ENCODE measurements at places on chromosomes 4 and X. TPM values are rescaled to one million over a fixed set of nuclear protein-coding genes. Genes with fewer than 3 reads are reported as not detected.

MAP9 gene
- total RNA-seq, result 18.1 TPM

VCX2 gene
- total RNA-seq, result not detected

SHISA3 gene
- total RNA-seq, result not detected

POU4F2 gene
- not detected for total RNA-seq

DNA sequence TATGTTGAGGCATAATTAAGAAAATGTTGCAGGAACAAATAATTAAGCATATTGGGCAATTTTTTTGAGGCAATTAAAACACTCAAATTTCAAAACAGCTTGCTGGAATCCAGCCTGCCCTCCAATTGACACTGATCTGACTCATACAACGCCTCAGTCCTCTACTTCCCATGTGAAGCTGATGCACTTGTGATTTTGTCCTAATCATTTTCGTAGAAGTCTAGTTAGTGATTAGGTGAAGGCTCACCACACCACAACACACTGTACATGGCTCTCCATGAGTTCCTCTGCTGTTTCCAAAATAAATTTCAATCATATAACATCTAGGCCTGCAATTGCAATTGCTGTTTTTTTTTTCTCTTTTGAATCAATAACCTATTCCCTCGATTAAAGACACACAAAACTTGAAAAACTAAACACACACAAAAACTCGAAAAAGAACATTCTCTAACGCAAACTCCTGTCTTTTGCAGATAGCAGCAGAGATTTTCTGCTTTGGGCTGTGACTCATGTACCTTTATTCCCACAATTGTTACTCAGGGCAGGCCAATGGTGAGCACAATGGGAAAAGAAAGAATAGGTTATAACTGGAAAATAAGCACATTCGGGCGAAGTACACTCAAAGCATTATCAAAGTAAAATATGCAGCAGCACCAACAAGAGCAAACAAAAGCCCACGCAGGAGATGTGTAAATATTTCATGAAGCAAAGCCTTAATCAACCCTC is 1.7 kb downstream of the GPRIN3 start:
- no peak overlapping the region for H3K4me3 ChIP-seq
- H3K4me1 ChIP-seq, result no peaks in the 10 kb centered on the region
- no peak for DNase-seq
- H3K27ac ChIP-seq, result no peak overlapping the region

DNA sequence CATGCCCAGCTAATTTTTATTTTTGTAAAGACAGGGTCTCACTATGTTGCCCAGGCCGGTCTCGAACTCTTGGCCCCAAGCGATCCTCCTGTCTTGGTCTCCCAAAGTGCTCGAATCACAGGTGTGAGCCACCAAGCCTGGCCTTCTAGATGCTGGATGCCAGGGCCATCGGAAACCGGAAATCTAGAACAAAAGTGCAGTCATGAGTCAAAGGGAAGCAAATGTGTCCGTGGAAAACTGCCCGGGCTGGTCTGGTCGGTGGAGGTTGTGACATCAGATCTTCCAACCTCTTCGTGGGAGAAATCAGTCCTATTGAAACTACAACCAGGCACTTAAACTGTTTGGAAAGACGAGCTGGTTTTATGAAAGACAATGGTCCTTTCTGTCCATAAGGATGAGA is 92.3 kb upstream of the SHOX start:
- no peak overlapping the region for H3K27ac ChIP-seq
- H3K27me3 ChIP-seq, result no peaks in the 10 kb centered on the region
- no peak for DNase-seq
- no peak overlapping the region for H3K4me3 ChIP-seq

GRCh38 chrX:69282893-69283690 is 117.8 kb upstream of the PJA1 start:
- H3K27ac ChIP-seq, result no peak overlapping the region
- H3K36me3 ChIP-seq, result no peaks in the 10 kb centered on the region
- DNase-seq, result peak; percentile 22
- peaks cover 43% of the 10 kb centered on the region for H3K27me3 ChIP-seq
- H3K4me1 ChIP-seq, result no peaks in the 10 kb centered on the region

- no peaks in the 10 kb centered on the region for H3K36me3 ChIP-seq
- DNase-seq, result no peak
- H3K4me3 ChIP-seq, result no peak overlapping the region
- no peaks in the 10 kb centered on the region for H3K27me3 ChIP-seq
- no peak overlapping the region for H3K27ac ChIP-seq
Observed at GRCh38 chr4:36719425-36719824, 438.0 kb downstream of the DTHD1 start.

GRCh38 chr4:114879916-114880669 is 233.3 kb downstream of the NDST4 start:
- H3K36me3 ChIP-seq, result no peaks in the 10 kb centered on the region
- H3K27me3 ChIP-seq, result no peaks in the 10 kb centered on the region
- no peak for DNase-seq

DNA sequence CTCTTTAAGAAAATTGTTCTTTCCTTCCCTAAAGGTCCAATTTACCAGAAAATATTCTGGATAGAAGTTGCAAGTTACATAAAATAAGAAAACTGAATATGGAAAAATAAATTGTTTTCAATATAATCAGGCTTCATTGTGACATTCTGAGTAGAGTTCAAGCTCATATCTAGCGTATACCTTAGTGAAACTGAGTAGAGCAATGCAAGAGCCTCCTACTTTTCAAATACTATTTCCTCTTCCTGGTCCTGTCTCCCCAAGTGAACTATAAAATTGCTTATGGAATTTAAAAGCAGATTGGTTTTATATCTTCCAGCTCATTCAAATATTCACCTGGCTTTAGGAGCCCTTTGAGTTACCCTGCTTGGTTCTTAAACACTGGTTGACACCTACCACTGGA is 189.3 kb upstream of the GALNT7 start:
- H3K27me3 ChIP-seq, result peaks cover 8% of the 10 kb centered on the region
- H3K4me3 ChIP-seq, result no peak overlapping the region
- no peak for DNase-seq
- H3K27ac ChIP-seq, result no peak overlapping the region
- no peaks in the 10 kb centered on the region for H3K36me3 ChIP-seq

- DNase-seq, result no peak
- no peak overlapping the region for H3K4me3 ChIP-seq
- H3K27ac ChIP-seq, result no peak overlapping the region
- H3K27me3 ChIP-seq, result peaks cover 15% of the 10 kb centered on the region
Observed at GRCh38 chrX:129696463-129697155, 41.9 kb upstream of the APLN start.

- H3K4me3 ChIP-seq, result no peak overlapping the region
- H3K27ac ChIP-seq, result no peak overlapping the region
- no peaks in the 10 kb centered on the region for H3K36me3 ChIP-seq
- no peak for DNase-seq
Observed at GRCh38 chrX:132433001-132433400, 55.8 kb downstream of the MBNL3 start.

GRCh38 chr4:8437281-8437680 is 3.2 kb downstream of the ACOX3 start:
- H3K27me3 ChIP-seq, result no peaks in the 10 kb centered on the region
- peaks cover 3% of the 10 kb centered on the region for H3K36me3 ChIP-seq

DNA sequence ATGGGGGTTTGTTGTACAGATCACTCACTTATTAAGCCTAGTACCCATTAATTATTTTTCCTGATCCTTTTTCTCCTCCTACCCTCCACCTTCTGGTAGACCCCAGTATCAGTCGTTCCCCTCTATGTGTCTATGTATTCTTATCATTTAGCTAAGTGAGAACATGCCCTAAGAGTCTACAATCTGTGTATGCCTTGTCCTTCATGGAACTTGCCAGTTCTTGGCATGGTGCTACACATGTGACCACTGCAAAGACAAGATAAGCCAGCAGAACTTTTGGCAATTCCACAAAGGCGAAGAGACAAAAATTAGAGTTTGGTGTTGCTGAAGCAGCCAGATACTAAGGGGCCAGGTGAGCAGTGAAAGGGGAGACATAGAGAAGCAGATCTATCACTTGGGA is 101.3 kb downstream of the CORIN start:
- no peak overlapping the region for H3K27ac ChIP-seq
- no peaks in the 10 kb centered on the region for H3K4me1 ChIP-seq
- no peaks in the 10 kb centered on the region for H3K36me3 ChIP-seq
- no peak overlapping the region for H3K4me3 ChIP-seq
- H3K27me3 ChIP-seq, result no peaks in the 10 kb centered on the region

DNA sequence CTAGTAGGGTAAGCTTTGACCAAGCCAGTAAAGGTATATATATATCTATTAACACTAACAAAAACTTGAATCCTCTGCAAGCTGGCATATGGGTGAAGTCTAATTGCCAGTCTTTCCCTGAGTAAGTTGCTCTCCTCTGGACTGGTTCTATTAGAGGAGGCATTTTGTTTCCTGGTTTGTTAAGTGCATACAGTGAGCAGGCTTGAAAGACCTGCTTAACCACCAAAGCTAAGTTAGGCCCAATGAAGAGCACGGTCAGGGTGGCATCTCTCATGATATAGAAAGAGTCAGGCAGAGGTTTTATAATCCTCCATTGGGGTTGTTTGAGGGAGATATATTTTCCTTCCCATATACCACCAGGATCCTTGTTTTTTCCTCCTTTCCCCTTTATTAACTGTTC is 9.6 kb upstream of the AREG start:
- H3K27me3 ChIP-seq, result no peaks in the 10 kb centered on the region
- peaks cover 4% of the 10 kb centered on the region for H3K4me1 ChIP-seq
- no peak overlapping the region for H3K27ac ChIP-seq
- H3K36me3 ChIP-seq, result no peaks in the 10 kb centered on the region
- DNase-seq, result no peak

DNA sequence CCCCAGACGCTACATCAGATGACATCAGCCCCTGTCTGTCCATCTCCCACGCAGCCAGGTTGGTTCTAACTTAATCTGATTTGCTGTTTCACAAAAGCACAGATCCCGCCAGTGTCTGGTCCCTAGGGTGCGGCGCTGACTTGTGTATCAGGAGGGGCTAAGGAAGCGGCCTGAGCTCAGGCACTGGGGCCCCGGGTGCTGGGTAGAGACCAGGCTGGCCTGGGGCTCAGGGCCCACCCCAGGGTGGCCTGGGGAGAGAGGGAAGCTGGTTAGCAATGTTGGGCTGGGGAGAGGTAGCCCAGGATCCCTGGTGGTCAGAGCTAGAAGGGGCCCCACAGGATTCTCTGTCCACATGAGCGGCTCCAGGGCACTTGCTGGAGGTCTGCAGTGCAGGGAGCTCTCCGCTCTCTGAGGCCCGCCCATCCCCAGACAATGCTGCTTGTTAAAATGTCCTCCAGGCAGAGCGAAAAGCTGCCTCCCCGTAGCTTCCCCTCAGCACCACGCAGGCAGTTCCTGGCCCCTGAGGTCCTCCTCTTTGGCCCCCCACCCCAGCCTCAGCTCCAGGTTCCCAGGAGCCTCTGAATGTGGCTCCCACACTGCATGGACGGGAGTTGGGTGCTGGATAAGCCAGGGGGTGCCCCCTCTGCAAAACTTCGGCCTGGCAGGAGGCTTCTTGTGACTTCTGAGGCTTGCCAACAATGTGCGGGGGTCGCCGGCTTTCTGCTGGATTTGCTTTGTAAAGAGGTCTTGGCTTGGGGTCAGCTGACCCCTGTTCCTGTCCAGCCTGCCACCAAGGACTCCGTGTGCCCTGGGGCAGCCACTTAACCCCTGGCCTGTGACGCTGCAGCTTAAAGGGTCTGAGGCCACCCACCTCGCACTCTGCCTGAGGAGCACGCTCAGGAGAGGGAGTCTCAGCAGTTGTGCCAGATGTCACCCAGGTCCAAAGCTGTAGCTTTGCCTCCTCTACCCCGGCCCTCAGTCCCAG is 112.9 kb downstream of the CPZ start:
- DNase-seq, result peak; percentile 53
- H3K4me3 ChIP-seq, result no peak overlapping the region
- no peak overlapping the region for H3K27ac ChIP-seq
- H3K4me1 ChIP-seq, result no peaks in the 10 kb centered on the region

DNA sequence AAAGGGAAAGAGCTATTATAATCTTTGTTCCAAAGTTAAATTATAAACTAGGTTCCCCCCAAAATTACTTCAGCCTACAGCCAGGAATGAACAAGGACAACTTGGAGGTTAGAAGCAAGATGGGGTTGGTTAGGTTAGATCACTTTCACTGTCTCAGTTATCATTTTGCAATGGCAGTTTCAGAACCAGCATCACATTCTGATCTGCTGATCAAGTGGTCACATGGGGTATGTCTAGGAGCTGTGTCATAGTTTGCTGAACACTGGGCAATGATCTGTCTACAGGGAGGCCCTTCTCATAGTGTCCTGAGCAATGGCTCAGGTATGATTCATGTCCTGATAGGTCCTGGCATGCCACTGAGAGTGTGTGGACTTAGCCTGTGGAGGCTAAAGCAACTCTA is 41.6 kb upstream of the XIAP start:
- no peaks in the 10 kb centered on the region for H3K27me3 ChIP-seq
- H3K36me3 ChIP-seq, result no peaks in the 10 kb centered on the region
- no peak overlapping the region for H3K4me3 ChIP-seq
- H3K4me1 ChIP-seq, result peaks cover 3% of the 10 kb centered on the region
- peak; percentile 82 for DNase-seq

DNA sequence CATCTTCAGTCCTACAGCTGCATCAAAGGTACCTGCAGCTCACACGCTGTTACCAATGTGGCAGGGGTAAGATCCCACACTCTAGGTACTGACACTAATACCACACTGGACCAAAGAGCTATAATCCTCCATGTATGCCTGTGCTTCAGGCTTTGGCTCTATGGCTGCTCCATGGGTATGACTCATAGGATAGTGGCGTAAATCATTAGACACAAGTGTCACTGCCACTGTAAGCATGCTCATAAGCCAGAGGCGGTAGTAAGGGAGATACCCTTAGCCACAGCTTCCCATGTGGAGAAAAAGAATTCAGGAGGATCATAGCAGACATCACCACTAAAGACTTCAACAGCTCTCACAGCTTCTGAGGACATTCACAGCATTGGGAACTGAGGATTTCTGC is 287.5 kb downstream of the ACTRT1 start:
- DNase-seq, result peak; percentile 14
- no peak overlapping the region for H3K4me3 ChIP-seq
- no peaks in the 10 kb centered on the region for H3K4me1 ChIP-seq
- no peaks in the 10 kb centered on the region for H3K36me3 ChIP-seq
- no peaks in the 10 kb centered on the region for H3K27me3 ChIP-seq

DNA sequence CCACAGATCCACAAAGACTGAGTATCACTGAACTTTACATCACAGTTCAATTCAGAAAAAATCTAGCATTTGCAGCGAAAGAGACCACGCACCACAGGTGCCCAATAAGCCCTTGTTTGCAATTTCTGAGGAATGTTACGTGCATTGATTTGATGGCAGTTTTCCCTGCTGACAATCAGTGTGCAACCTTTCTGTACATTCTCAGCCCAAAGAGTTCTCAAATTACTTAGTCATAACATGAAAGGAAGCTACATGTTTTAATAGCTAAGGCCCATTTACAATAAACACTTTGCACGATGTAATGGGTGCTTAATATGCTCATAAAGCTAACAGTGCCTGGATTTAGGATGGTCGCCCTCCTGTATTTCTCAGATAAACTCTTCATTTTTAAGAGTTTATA is 47.9 kb downstream of the PTCHD1 start:
- DNase-seq, result no peak
- H3K4me3 ChIP-seq, result no peak overlapping the region
- H3K27ac ChIP-seq, result no peak overlapping the region
- H3K36me3 ChIP-seq, result no peaks in the 10 kb centered on the region
- H3K27me3 ChIP-seq, result no peaks in the 10 kb centered on the region
